ENCODE measurements at places on chromosomes 3 and 15.

GRCh38 chr15:65579762-65580161 lies 31.2 kb downstream of the INTS14 start:
- no peak for DNase-seq

DNA sequence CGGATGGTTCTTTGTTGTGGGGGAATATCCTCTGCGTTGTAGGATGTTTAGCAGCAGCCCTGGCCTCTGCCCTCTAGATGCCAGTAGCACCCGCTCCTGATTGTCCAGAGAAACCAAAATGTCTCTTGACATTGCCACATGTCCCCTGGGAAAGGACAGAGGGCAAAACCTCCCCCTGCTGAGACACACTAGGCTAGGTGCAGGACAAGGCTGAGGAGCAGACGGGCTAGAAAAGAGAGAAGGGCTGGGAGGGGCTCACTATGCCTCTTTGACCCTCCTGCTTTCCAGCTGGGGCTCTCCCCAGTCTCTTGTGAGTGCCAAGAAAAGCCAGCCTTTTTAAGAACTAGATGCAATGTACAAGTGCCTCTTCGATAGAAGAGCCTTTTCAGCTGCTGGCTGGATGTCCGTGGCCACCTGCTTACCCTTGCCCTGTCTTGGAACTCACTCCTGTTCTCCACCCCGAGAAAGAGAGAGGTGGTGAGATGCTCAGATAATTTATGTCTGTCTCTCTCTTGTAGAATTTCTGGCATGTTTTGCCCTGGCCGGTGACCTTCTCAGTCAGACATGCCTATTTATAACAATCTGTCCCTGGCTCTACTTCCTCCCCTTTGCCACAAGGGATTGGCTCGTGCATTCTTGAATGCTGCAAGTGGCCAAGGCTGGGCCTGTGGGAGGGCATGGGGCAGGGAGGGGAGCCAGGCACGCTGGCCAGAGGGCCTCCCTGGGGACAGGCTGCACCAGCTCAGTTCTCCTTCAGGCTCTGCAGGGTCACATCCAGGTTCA lies 142.6 kb downstream of the RPLP1 start:
- no peak for DNase-seq

DNA sequence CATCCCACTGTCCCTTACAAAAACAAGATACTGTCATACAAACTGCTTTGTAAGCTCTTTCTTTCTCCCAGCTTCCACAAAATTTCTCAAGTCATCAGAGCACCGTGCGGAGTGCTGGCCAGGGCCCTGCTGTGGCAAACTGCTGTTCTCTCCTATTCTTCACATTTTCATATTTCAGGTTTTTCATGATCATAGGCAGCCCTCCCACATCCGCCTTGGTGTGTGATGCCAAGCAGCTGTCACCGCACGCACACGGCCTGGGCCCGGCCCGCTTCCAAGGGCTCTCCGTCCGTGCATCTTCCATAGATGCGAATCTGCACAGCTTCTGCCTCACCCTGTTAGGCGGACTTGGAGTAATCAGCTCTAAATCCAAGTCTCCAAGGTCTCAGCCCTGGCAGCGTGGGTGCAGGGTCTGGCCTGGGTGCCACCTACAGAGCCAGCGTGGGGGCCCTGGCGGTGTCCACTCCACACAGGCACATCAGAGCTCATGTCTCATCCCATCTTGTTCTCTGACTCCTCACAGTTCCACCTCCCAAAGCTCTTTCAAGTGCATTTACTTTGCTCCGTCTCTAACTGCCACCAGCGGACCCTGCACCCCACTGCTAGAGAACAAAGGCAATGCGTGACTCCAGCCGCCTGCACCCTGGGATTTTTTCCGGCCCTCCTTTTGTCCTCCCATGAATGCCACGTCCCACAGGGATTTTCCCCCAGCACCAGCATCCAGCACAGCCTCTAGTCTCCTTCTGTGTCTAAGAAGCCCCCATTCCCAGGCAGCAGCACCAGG lies 27.2 kb downstream of the CYFIP1 start:
- no peak for DNase-seq

DNA sequence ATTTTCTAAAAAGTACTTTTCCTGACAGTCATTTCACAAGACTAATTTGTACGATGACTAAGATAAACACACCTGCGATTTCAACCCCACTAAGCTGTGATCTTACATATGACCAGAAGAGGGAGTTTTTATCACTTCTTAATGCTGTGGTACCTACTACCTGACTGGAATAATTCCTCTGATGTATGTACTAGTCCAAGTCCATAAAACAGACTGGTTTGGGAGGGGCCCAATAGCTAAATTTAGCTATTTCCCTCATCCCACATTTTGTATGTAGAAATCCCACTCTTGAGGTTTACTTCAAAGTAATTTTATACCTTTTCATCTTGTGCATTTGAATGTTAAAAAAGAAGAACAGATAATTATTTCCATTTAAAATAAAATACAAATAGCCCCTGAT lies 49.7 kb upstream of the SCAANT1 start:
- DNase-seq, result no peak

- DNase-seq, result no peak
Measured at GRCh38 chr15:101807345-101807945, 4.1 kb downstream of the OR4F6 start.

Data from liver (tissue), 10 donors.